ENCODE measurements at places on chromosomes 2 and 18. TPM values are rescaled to one million over a fixed set of nuclear protein-coding genes. Genes with fewer than 3 reads are reported as not detected.
A peak's percentile ranks its signal among the peaks of the same experiment; 100 is the strongest.

Gene SALL3
- not detected for total RNA-seq

Gene NLRC4
- not detected for total RNA-seq

Gene AP1S3
- total RNA-seq, result 3.5 TPM

Gene SGPP2
- not detected for total RNA-seq

Gene ABCB11
- total RNA-seq, result not detected

Gene CABLES1
- 50.9 TPM for total RNA-seq

Gene PLA2R1
- 78.9 TPM for total RNA-seq

DNA sequence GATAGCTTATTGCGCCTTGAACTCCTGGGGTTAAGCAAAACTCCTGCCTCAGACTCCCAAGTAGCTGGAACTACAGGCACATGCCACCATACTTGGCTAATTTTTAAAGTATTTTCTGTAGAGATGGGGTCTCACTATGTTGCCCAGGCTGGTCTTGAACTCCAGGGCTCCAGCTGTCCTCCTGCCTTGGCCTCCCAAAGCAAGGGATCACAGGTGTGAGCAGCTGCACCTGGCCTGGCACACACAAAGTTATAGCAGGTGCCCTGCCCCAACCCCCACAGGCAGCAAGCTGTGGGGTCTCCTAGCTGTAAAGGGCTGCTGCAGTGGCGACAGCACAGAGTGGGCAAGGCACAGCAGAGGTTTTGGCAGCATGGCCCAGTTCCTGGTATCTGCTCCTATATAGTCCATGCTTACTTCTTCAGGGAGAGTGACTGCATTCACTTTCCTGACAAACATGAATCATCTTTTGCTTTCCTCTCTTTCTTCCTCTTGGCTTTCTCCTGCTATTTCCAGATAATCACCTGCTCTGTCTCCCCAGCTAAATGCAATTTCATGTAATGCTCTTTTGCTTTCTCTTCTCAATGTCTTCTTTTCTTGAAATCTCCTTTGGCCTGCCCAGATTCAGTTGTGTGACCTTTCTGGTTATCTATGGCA lies 27.3 kb upstream of the METAP1D start:
- no peak overlapping the region for H3K4me3 ChIP-seq
- H3K27ac ChIP-seq, result no peak overlapping the region
- peaks cover 30% of the 10 kb centered on the region for H3K36me3 ChIP-seq
- no peaks in the 10 kb centered on the region for H3K27me3 ChIP-seq
- no peak for DNase-seq

- H3K27me3 ChIP-seq, result peaks cover 84% of the 10 kb centered on the region
- no peak overlapping the region for H3K27ac ChIP-seq
- H3K4me1 ChIP-seq, result no peaks in the 10 kb centered on the region
- H3K36me3 ChIP-seq, result no peaks in the 10 kb centered on the region
- no peak for DNase-seq
These were observed 11.3 kb upstream of the GRP start for GRCh38 chr18:59208602-59209125.

DNA sequence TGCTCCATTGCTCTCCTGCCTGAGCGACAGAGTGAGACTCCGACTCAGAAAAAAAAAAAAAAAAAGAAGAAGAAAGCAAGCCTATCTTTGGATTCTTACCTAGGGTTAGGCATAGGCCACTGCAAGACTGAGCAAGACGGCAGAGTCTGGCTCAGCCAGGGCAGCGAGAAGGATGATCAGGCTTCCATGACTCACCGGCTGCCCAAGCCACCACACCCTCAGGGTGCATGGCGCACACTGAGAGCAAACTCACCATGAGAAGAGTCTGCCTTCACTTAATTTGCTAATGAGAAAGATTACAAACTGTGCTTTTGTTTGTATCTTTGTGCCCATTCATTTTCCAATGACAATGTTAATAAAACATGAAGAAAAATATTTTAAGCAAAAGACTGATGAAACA lies 8.2 kb downstream of the FAM110C start:
- H3K27ac ChIP-seq, result no peak overlapping the region
- peaks cover 14% of the 10 kb centered on the region for H3K27me3 ChIP-seq

GRCh38 chr18:68940039-68940438 lies 142.2 kb downstream of the CCDC102B start:
- no peaks in the 10 kb centered on the region for H3K36me3 ChIP-seq
- H3K27me3 ChIP-seq, result no peaks in the 10 kb centered on the region
- no peak overlapping the region for H3K4me3 ChIP-seq
- H3K27ac ChIP-seq, result no peak overlapping the region
- no peaks in the 10 kb centered on the region for H3K4me1 ChIP-seq

GRCh38 chr2:217993817-217994463 lies 8.9 kb downstream of the TNS1 start:
- peaks cover 6% of the 10 kb centered on the region for H3K36me3 ChIP-seq
- H3K4me1 ChIP-seq, result peaks cover 57% of the 10 kb centered on the region
- DNase-seq, result no peak

- H3K36me3 ChIP-seq, result peaks cover 78% of the 10 kb centered on the region
- H3K4me3 ChIP-seq, result no peak overlapping the region
- no peak overlapping the region for H3K27ac ChIP-seq
- no peak for DNase-seq
- H3K27me3 ChIP-seq, result no peaks in the 10 kb centered on the region
- peaks cover 29% of the 10 kb centered on the region for H3K4me1 ChIP-seq
These were observed 17.8 kb downstream of the IGFBP5 start for GRCh38 chr2:216677439-216678097.

GRCh38 chr18:11251891-11252270 lies 102.5 kb upstream of the PIEZO2 start:
- H3K27ac ChIP-seq, result peak overlapping the region; percentile 68
- no peaks in the 10 kb centered on the region for H3K27me3 ChIP-seq
- no peak for DNase-seq
- H3K4me1 ChIP-seq, result peaks cover 15% of the 10 kb centered on the region
- no peak overlapping the region for H3K4me3 ChIP-seq
- H3K36me3 ChIP-seq, result no peaks in the 10 kb centered on the region

GRCh38 chr18:55244546-55244945 lies 285.3 kb upstream of the CCDC68 start:
- peaks cover 29% of the 10 kb centered on the region for H3K36me3 ChIP-seq
- H3K27me3 ChIP-seq, result no peaks in the 10 kb centered on the region
- H3K4me1 ChIP-seq, result peaks cover 40% of the 10 kb centered on the region
- H3K27ac ChIP-seq, result peak overlapping the region; percentile 88
- no peak for DNase-seq

DNA sequence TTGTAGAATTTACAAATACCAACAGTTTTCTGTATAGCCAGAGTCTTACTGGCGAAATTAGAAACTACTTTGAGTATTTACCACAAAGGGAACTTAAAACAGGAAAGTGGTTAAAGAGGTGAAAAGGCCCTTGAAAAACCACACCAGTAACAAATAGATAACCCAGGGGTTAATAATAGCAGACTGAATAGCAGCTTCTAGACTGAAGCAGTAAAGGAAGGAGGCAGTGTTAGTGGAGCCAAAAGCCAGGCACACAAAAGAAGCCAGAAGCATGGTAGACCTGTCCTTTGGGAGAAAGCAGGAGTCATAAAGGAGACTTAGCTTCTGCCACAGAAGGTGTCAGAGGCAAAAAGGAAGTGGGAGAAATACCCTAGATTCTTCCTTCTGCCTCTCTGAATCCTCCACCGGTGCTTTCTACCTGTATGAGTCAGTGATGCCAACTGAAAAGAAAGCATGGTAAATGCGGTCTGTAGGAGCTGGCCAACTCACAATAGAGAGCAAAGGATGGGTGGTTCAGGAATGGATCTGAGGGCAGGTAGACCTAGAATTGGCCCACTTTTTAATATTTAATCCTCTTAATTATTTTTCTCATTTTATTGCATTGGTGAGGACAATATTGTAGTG lies 97.3 kb downstream of the ARL6IP6 start:
- no peaks in the 10 kb centered on the region for H3K27me3 ChIP-seq
- no peak for DNase-seq
- no peak overlapping the region for H3K4me3 ChIP-seq
- no peaks in the 10 kb centered on the region for H3K4me1 ChIP-seq
- H3K36me3 ChIP-seq, result no peaks in the 10 kb centered on the region

GRCh38 chr2:236579746-236580315 lies 10.2 kb downstream of the ACKR3 start:
- peaks cover 49% of the 10 kb centered on the region for H3K4me1 ChIP-seq
- H3K36me3 ChIP-seq, result peaks cover 37% of the 10 kb centered on the region
- no peak overlapping the region for H3K27ac ChIP-seq
- no peak overlapping the region for H3K4me3 ChIP-seq

DNA sequence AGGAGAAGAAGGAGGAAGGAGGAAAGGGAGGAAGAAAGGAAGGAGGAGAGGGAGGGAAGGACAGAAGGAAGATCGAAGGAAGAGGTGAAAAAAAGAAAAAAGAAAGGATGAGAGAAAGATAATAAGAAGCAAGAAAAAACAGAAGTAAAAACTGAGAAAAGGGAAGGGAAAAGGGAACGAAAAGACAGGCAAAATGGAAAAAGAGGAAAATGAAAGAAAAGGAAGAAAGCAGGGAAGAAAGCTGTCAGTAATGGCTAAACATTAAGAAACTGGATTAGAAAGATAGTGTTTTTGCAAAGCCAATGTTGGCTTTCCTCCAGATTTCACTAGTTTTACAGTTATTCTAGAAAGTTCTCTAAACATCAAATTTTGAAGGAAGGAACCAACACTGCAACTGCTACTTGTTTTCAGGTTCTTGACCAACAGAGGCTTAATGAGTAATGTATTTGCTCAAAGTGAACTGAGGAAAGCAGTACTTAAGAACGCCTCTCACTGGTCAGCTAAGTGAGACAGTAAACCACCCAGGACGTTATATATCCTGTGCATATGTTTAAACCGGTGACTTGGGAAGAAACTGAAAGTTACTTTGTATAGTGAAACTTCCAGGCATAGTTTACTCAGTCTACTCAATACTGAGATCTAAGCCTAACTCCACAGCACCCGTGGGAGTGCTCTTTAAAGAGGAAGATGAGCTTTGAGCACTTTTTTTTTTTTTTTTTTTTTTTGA lies 286.2 kb upstream of the TRIB2 start:
- H3K4me3 ChIP-seq, result no peak overlapping the region
- no peak for DNase-seq
- H3K27me3 ChIP-seq, result no peaks in the 10 kb centered on the region
- H3K27ac ChIP-seq, result peak overlapping the region; percentile 96

DNA sequence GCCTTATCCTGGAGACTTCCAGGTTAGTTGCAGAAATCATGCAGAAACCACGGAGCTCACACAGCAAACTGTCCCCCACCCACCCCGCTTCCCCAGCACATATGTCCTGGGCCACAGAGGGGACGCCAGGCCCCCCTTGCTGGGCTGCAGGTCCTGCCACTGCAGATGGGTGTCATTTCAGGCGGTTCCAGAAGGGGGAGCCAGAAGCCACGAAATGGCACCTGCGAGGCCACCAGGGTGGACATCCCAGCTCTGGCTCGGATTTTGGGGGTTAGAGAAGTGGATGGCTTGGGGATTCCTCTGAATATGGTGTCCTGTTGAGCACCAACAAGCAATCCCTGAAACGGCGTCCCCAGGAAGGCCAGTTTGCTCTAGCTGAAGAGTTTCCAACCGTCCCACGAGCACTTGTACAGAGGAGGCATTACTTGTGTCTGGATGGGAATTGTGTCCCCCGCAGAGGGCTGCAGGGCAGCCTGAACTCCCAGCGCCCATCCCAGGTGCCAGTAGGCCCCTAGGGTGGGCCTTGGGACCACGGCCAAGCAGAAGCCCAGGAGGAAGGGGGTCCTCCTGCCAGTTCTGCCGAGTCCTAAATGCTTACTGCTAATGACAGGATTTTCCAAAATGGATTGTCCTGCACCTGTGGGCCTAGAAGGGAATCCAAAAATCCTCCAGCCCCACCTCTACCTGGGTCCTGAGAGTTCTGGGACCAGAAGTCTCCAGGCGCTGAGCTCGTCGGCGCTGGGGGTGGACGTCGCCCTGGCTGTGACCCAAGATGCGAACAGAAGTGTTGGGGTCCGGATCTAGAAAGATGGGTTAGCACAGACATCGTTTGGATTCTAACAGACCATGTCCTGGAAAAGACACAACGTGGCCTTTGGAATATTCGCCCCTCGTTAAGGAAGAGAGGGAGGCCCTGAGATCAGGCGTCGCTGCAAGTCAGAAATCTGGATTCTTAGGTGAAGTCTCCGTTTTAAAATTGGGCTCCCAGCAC lies 14.6 kb upstream of the NFATC1 start:
- DNase-seq, result peak; percentile 90
- H3K27ac ChIP-seq, result no peak overlapping the region
- peaks cover 10% of the 10 kb centered on the region for H3K36me3 ChIP-seq
- no peak overlapping the region for H3K4me3 ChIP-seq
- H3K4me1 ChIP-seq, result peaks cover 7% of the 10 kb centered on the region
- no peaks in the 10 kb centered on the region for H3K27me3 ChIP-seq

- no peak overlapping the region for H3K27ac ChIP-seq
- H3K36me3 ChIP-seq, result no peaks in the 10 kb centered on the region
- H3K27me3 ChIP-seq, result no peaks in the 10 kb centered on the region
- H3K4me1 ChIP-seq, result no peaks in the 10 kb centered on the region
- DNase-seq, result no peak
- H3K4me3 ChIP-seq, result no peak overlapping the region
These were observed 264.3 kb downstream of the NOL4 start for GRCh38 chr18:33960417-33960816.

GRCh38 chr2:236510034-236510433 lies 59.6 kb upstream of the ACKR3 start:
- no peak overlapping the region for H3K27ac ChIP-seq
- peaks cover 5% of the 10 kb centered on the region for H3K4me1 ChIP-seq
- H3K36me3 ChIP-seq, result peaks cover 2% of the 10 kb centered on the region

GRCh38 chr18:54946149-54946581 lies 13.1 kb downstream of the CCDC68 start:
- peak overlapping the region; percentile 78 for H3K27ac ChIP-seq
- H3K4me3 ChIP-seq, result peak overlapping the region; percentile 64

GRCh38 chr2:23530206-23530908 lies 145.4 kb downstream of the KLHL29 start:
- H3K4me3 ChIP-seq, result no peak overlapping the region
- H3K27me3 ChIP-seq, result no peaks in the 10 kb centered on the region

DNA sequence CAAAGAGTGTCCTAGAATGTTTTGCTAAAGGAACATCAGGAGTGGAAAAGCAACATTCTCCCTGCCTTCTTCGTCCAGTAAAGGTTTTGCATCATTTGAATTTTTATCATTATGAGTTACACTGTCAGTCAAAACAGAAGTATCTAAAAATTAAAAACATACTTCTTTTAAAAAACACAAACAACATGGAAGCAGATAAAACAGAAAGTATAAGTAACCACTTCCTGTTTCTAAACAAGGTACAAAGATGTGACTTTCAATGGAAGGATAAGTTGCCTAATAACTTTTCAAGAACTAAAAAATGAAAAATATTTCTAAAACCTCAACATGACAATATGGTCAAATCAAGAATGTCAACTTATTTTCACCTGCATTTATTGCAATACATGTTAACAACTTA lies 158.2 kb downstream of the STK39 start:
- DNase-seq, result no peak
- no peak overlapping the region for H3K27ac ChIP-seq
- H3K36me3 ChIP-seq, result peaks cover 10% of the 10 kb centered on the region
- peaks cover 7% of the 10 kb centered on the region for H3K4me1 ChIP-seq
- H3K27me3 ChIP-seq, result no peaks in the 10 kb centered on the region
- no peak overlapping the region for H3K4me3 ChIP-seq

DNA sequence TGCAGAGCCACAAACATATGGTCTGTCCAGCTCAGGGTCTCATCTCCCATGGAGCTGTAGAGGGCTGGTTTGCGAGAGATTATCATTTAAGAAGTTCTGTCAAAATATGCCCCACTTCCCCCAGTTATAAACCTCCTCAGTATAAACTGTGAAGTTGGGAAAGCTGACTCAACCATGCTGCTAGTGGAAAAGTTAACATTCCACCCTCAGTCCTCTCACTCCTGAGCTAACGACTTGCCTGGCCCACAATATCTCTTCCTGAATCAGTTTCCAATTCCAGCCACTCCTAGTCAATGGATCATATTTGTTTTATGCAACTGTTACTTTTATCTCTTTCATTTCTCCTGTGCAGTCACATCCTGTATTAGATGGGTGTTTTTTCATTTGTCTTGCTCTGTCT lies 326.2 kb downstream of the SETBP1 start:
- H3K4me1 ChIP-seq, result peaks cover 39% of the 10 kb centered on the region
- H3K4me3 ChIP-seq, result no peak overlapping the region
- H3K27me3 ChIP-seq, result no peaks in the 10 kb centered on the region
- H3K27ac ChIP-seq, result no peak overlapping the region

All from osteocyte (in vitro differentiated cells).